Motor neuron (in vitro differentiated cells): ENCODE measurements at places on chromosomes 2 and 18.
A peak's percentile ranks its signal among the peaks of the same experiment; 100 is the strongest.

GRCh38 chr2:10521356-10522169 lies 73.4 kb upstream of the ODC1 start:
- no peak for ATAC-seq

DNA sequence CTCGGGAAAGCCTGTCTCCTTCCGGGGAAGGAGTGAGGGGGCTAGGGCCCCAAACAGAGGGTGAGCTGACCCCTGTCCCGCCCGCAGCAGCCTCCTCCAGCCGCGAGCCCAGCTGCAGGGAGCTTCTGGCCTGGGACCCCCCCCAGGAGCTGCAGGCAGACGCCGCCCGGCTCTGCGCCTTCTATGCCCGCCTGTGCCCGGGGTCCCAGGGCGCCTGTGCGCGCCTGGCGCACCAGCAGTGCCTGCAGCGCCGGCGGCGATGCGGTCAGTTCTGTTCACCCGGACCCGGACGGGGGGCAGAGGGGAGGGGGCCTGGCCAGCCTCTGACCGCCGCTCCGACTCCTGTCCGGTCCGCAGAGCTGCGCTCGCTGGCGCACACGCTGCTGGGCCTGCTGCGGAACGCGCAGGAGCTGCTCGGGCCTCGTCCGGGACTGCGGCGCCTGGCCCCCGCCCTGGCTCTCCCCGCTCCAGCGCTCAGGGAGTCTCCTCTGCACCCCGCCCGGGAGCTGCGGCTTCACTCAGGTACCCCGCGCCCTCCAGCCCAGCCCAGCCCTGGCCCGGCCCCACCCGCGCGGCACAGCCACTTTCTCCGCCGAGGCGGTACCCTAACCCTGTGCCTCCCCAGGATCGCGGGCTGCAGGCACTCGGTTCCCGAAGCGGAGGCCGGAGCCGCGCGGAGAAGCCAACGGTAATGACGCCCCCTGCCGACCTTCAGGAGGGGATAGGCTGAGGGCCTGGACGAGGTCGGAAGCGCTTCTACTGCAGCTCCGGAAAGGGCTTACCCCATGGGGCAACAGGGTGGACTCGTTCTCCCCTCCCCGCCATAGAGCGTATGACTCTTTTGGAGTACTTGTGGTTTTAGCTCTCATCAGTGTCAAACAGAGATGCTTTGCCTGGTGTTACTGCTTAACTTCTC lies 2.0 kb upstream of the CHRND start:
- ATAC-seq: peak; percentile 51

DNA sequence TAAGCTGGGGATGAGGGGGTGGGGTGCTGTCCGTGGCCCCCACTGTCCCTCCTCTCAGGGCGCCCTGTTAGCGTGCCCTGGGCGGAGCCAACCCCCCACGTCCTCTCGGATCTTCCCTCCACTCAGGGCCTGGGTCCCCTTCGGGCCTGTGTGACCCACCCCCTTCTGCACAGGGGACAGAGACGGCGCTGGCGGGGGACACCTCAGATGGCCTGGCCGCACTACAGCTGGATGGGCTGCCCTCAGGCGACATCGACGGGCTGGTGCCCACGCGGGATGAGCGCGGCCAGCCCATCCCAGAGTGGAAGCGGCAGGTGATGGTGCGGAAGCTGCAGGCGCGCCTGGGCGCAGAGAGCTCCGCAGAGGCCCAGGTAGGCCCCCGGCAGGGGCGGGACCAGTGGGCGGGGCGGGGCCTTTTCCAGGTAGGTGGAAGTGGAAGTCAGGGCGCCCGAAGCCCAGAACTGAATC lies 9.9 kb upstream of the KLHL30 start:
- ATAC-seq: no peak

GRCh38 chr2:150548527-150548926 lies 61.1 kb upstream of the RND3 start:
- ATAC-seq: no peak

DNA sequence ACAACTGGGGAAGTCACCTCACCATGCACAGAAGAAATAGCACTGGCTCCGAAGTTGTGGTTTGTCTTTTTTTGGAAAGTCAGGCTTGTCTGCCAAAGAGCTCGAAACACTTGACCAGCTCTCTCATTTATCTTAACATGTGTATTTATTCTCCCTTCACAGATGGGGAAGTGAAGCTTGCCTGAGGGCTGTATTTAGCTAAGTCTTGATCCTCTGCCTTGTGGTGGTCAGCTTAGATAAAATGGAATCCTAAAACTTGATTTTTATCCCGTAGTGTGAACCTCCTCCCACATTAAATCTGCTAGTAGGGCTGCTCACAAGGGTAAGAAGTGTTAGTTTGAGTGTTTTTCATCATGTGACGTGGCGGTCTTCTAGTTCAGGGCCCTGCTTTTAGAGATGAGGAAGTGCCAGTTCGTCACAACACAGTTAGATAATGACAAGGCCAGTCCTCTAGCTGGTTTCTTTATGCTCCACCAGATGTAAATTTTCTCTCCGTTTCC lies 89.7 kb downstream of the TMEM247 start:
- peak; percentile 52 for ATAC-seq

DNA sequence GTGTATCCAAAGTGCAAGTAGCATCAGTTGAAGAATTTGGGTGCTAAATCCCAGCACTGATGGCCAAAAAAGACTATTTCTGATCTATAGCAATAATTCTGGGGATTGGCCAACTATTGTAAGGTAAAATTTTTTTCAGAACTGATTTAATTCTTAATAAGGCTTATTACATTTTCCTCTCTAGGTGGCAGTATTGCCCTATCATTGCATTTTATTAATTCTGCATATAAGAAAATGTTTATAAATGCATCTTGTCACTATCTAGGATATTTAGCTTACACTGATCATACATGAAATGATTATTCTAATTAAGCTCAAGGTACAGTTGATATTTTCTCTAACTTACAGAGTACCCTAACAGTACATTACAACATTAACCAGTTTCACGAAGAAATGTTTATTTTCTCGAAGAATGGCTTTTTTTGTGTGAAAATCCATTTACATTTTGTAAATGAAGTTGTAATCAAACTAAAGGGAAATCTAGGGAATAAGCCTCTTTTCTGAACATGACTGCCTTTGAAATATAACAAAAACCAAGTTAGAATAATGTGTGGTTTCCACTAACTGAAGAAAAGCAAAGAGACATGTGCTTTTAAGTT lies 11.0 kb downstream of the TTN start:
- no peak for ATAC-seq

GRCh38 chr2:37262522-37262921 lies 31.1 kb downstream of the NDUFAF7 start:
- no peak for ATAC-seq

GRCh38 chr2:85711578-85712060 lies 17.5 kb downstream of the GNLY start:
- no peak for ATAC-seq

DNA sequence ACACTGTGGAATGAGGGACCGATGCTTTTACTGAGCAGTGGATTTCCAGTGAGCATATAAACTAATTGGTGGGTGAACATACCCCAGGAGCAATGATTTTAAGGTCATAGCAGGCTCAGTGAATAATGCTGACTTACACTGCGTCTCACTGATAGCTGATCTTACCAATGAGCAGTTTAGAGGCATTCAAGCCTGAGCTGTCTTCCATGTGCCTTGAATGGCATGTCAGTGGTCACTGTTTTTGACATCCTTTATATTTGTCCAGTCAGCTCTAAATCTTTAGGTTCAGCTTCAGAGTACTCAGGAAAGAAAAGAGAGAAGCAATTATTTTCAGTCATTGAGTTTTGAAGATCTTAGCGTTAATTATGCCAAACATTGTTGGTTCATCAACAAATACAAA lies 88.3 kb downstream of the CAMKMT start:
- no peak for ATAC-seq
